ENCODE measurements at places on chromosomes 7 and 10. TPM values are rescaled to one million over a fixed set of nuclear protein-coding genes. Genes with fewer than 3 reads are reported as not detected.

The SYNPO2L gene
- 0.43 TPM for total RNA-seq

The TRIM73 gene
- 0.86 TPM for total RNA-seq

The CRHR2 gene
- not detected for total RNA-seq

The FGL2 gene
- 0.86 TPM for total RNA-seq

The POU6F2 gene
- 0.32 TPM for total RNA-seq

The FRMD4A gene
- total RNA-seq: 56.7 TPM

The PDZD7 gene
- 1.9 TPM for total RNA-seq

The IL15RA gene
- 3.0 TPM for total RNA-seq

The CRYGN gene
- total RNA-seq: not detected

The FAM25A gene
- not detected for total RNA-seq
